ENCODE measurements at places on chromosomes 3 and 15.

DNA sequence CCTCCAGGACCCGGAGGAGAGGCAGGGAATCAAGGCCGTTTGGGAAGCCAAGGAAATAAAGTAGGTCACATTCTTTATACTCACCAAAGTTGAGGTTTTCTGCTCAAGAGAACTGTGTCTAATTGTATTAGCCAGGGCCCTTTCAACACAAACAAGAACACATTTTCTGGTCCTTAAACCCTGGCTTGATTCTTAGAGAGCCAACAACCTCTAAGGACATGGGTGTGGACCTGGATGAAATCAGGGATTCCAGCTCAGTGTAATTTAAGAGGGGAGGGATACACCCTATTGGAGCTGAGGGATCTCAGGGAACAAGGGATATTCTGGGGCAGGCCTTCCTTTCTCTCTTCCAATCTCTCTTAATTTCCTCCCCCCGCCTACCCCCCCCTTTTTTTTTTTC lies 104.8 kb downstream of the COL6A6 start:
- DNase-seq: no peak

DNA sequence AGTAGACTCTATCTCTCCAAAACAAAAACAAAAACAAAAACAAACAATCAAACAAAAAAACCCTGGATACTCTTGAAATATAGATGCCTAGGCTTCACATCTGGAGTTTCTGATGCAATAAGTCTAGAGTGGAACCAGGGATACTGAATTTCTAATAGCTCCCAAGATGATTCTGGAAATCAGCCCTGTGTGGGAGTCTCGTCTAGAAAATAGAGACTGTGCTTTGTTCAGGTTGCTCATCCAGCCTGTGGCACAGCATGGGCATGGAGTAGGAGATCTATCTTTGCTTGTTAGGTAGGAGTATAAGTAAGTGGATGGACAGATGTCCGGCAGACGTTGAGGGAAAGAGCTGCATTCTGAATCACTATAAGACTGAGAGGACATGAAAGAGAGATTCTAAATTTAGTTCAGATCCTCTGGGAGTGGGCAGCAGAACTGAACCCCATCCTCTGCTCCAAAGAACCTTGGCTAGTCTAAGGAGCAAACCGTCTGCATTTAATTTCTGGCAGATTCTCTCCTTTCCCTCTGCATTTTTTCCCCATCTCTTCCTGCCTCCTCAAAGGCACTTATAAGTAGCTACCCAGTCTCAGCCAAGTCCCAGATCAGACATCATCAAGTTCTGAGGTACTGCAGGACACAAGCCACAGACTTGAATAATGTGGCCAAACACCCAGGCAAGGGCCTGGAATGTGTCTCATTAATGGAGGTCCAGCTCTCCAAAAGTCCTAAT lies 92.6 kb upstream of the STRIT1 start:
- DNase-seq: no peak

DNA sequence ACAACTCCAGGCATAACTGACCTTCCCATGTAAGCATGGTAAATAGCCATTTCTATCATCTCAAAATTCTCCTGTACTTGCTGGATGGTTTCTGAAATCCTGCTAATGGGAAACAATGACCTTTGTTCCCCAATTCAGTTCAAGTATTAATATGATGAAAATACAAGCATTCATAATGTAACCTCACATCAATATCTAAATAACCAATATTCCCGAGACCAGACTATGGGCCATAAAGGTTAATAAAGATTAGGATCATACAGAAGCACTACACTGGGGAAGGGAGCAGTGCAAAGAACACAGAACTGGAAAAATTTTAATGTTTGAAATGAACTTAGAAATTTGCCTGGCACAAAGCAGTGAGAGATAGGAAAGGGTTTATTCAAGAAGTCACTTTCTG lies 151.3 kb upstream of the SETMAR start:
- DNase-seq: no peak

GRCh38 chr3:189519458-189519857 lies 111.7 kb upstream of the TP63 start:
- DNase-seq: no peak

DNA sequence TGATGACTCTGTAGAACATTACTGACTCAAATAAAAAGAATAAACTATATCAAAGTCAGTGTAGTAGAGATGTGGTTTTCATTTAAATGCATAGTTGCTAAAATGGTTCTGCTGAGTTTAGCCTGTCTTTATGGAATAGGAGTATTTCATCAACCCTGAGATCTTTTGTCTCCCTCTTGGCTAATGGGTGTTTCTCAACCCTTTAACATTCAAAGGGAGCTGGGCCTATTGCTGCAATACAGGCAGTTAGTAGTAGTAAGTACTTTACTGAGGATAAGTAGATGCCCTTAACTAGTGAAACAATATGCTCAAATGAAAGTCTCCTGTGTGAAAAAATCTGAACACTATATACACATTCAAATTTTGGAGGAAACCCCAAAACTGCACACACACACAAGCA lies 184.7 kb upstream of the TTC14 start:
- peak; percentile 54 for DNase-seq

GRCh38 chr3:31465999-31466398 lies 66.7 kb upstream of the STT3B start:
- DNase-seq: no peak

DNA sequence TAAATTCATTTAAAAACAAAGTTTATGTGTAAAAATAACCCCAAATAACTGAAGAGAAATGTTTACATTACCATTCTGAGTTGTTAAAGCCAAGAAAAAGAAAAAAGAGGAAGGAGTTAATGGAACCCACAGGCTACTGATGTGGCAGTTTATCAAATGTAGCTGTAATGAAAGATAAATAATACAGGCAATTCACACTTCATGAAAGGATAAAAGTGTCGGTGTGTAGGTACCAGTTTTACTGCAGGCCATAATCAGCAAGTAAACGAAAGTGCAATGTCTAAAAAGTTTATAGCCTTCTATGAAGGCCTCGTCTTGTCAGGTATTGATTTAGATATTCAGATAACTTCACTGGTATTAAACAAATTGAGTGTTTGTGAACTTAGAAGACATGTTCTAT lies 164.6 kb downstream of the DPH6 start:
- DNase-seq: no peak

DNA sequence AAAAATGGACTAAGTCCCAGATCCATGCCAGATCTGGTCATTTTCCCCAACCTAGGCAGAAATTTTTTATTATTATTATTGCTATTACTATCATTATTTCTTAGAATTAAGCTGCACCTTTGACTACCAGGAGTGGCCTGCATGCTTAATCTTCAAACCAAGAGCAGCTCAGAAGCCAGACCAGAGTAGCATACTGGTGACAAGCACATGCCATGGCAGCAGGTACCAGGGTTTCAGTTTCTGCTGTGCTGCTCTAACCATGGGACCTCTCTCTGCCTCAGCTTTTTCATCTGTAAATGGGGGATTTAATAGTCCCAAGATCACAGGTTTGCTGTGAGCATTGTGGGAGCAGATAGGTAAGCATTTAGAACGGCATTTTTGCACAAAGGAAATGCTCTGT lies 262.3 kb downstream of the SLCO3A1 start:
- no peak for DNase-seq

DNA sequence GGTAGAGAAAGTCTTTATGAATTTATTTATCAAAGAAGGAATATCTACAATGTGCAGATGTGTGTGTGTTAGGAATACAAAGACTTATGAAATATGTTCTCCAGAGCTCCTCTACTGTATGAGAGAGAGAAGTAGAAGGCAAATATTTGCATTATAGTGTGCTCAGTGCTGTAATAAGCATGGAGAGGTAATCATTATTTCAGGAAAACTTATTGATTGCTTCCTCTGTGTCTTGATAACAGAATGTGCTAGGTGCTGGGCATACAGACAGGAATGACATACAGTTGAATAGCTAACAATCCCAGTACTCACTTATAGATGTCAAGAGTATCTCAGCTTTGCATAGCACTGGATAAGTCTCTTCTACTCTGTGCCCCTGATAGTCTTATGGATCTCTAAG lies 30.2 kb downstream of the ATG7 start:
- no peak for DNase-seq

GRCh38 chr15:71313806-71314205 lies 198.5 kb downstream of the THSD4 start:
- DNase-seq: no peak

DNA sequence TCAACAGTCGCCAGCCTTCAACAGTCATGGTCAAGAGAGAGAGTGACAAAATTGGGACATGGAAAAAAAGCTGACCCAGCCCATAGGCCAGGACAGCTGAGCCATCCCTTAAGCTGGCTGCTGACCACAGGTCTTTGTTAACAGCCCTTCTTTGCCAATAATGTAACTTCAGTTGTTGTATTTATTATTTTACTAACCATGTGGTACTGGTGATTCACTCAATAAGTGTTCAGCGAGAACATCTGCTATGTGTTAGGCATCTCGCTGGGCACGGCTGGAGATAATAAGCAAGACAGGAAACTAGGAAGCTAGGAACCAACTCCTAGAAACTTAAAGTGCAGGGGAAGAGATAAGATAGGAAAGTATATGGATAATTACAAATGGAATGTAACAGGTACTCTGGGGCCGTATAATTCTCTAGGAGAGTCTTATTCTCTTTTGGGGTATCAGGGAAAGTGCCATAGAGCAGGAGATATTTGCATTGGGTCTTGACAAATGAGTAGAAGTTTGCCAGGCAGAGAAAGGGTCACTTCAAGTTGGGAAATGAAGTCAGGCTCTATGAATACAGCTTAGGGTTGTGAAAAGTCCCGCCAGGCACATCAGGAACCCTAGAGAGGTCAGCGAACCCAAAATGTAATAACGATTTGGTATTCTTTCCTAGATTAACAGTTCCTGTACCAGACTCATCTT lies 84.0 kb upstream of the TRA2B start:
- DNase-seq: peak; percentile 73

DNA sequence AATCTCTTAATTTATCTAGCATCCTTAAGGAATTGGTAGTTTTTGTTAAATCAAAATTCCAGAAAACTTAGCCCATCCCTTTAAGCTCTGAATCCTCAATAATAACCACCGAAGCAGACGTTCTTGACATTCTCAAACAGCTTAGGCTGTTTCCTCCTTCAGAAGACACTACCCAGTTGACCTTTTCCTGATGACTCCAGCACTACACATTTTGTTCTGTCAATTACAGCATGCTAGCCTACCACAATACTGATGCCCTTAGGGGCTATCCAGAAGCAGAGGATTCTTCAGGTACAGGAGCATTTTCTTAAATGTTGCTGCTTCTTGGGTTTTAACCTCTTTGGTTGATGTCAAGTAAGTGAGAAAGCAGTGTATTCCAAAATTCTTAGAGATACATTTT lies 33.4 kb downstream of the ETV5 start:
- DNase-seq: peak; percentile 68

DNA sequence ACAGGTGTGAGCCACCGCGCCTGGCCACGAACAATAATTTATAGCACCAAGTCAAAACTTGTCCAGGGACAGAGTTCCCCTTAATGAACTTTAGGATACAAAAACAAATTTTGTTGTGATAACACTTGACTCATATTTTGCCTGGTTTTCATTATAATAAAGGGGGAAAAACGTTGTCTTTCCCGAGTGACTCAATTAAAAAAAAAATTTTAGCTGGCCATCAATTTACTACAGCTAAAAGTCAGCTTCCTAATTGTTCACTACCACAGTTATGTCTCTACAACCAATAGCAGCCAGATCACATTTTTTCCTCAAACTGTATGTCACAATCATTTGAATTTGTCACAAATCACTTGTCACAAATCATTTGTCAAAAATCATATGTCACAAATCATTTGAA lies 116.0 kb downstream of the P3H2 start:
- DNase-seq: no peak

- peak; percentile 98 for DNase-seq
These were observed 510.1 kb upstream of the CFAP20DC start for GRCh38 chr3:59559721-59560435.

DNA sequence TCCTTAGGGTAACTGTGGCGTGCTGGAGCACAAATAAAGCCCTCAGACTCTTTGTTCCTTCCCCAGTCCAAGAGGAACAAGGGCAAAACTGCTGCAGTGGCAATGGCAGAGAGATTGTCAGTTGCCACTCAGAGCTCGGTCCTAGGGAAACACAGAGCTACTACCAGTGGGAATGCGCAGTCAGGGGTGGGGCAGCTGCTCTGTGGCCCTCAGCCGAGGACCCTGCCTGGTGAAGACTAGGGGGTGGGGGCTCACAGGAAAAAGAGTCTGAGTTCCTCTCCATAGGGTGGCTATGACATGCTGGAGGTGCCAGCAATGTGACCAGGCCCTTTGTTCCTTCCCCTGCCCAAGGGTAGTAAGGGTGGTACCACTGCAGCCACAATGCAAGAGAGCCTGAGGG lies 43.8 kb downstream of the TMCO5A start:
- DNase-seq: no peak

DNA sequence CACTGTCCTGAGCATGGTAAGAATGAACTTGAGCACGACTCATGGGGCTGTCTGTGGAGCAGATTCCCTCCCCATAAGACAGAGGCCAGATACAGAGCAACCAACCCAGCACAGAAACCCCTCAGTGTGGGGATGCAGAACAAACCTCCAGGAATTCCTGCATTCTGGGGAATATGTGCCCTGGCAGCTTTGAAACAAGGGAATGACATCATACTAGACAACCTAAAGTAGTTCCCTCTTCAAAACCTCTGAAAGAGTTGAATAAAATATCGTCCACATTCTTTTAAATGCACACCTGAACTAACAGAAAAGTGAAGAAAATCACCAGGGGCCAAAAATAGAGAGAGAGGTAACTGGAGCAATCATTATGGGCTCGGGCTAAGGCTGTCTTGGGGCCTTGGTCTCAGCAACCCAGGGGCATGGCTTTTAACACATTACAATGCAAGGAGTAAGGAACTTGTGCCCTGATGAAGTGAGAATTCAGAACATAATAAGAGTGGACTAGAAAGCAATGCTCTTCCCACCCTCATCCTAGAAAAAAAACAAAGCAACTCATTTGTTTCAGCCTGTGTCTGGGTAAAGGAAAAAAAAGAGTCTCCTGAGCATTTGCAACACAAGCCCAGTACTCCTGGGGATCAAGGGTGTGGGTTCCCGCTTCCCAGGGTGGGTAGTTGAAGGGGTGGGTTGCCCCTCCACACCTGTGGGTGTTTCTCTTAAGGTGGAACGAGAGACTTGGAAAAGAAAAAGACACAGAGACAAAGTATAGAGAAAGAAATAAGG lies 43.9 kb downstream of the ADIPOQ start:
- DNase-seq: no peak

DNA sequence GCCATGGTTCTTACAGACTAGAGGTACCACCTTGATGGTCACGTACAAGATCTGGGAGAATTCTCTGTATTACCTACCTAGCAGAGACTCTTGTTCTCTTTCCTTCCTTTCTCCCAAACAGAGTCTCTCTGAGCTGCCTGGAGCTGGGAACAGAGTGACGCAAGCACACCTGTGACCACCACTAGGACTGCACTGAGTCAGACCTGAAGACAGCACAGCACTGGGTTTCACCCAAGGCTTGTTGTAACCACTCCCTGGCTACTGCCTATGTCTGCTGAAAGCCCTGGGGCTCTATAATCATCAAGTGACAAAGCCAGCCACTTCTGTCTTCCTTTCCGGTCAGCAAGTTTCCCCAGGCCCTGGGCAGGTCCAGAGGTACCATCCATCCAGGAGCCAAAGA lies 293.3 kb upstream of the CNTN4 start:
- no peak for DNase-seq

DNA sequence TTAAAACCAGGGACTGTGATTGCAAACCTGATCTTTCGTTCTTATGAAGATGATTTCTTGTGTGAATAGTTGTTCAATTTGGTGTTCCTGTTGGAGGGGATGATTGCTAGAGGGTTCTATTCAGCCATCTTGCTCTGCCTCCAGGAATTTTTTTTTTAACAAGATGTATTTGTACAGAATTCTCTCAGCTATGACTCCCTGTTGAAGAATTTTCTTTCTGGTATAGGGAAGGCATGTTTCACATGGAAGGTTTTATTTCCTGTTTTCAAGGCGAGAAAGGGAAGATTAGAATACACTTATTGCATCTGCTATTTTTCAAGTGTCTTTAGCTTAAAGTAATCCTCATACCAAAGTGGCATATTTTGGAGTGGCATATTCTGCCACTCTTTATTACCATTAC lies 5.6 kb upstream of the LRRC34 start:
- peak; percentile 26 for DNase-seq
